ENCODE measurements at places on chromosomes 1 and 21.

- no peak for DNase-seq
These were observed 16.9 kb downstream of the MATN1 start for GRCh38 chr1:30706528-30706927.

- no peak for DNase-seq
These were observed 19.1 kb upstream of the HDAC1 start for GRCh38 chr1:32272557-32273390.

DNA sequence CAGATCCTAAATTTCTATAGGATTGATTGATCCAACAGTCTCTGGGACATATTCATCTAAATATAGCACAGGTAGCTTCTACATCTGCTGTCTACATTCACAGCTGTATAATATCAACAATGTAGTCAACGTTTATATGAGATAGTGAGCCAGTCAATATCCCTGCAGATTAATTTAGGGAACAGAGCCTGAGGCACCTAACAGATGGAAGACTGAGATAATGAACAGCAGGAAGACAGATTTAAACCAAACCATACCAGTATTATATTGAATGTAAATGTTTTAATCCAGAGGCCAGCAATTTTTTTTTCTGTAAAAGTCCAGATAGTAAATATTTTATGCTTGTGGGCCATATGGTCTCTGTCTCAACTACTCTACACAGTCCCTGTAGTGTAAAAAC is 2072.4 kb downstream of the MRPL39 start:
- no peak for DNase-seq

GRCh38 chr1:63448731-63449246 is 74.2 kb downstream of the ITGB3BP start:
- DNase-seq = no peak

DNA sequence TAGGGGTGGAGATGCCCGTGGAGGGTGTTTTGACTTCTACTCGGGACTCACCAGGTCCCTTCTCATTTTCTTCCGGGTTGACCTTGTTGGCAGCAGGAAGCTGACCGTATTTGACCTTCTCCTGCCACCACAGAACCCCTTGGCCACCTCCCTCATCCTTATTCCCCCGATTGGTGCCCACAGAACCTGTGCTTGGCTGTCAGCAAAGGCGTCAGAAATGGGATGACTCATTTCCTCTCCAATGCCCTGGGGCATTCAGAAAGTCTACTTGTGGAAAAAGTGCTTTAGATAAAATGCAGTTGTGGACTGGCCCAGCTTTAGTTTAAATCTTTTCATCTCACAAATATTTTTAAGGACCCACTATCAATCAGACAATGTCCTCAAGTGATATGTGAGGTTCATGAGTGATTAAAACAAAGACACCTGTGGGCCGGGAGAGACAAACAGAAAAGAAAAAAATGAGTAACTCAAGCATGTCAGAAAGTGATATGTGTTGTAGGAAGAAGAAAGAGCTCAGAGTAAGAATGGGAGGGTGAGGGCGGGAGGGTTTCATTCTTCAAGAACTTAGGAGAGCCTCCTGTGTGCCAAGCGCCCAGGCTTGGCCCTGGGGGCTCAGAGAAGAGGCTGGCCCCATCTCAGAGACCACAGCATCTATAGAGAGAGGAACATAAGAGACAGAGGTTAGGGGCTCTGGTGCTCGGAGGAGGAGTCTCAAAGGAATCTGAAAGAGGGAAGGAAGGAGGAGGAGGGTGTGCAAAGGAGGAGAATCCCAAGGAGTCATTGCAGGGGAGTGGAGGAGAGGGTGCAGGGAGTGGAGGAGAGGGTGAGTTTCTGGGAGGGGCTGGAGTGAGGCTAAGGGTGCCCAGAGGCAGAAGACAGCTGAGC is 221.6 kb upstream of the VAMP3 start:
- DNase-seq = no peak

GRCh38 chr1:65772607-65773006 is 20.1 kb upstream of the PDE4B start:
- no peak for DNase-seq

- no peak for DNase-seq
These were observed 4.3 kb downstream of the SLC30A1 start for GRCh38 chr1:211574705-211575104.

Data from T47D (cell line).